ENCODE measurements at places on chromosomes 16 and 17.
A peak's percentile ranks its signal among the peaks of the same experiment; 100 is the strongest.

- DNase-seq: no peak
These were observed 32.4 kb downstream of the SMARCE1 start for GRCh38 chr17:40615068-40615840.

DNA sequence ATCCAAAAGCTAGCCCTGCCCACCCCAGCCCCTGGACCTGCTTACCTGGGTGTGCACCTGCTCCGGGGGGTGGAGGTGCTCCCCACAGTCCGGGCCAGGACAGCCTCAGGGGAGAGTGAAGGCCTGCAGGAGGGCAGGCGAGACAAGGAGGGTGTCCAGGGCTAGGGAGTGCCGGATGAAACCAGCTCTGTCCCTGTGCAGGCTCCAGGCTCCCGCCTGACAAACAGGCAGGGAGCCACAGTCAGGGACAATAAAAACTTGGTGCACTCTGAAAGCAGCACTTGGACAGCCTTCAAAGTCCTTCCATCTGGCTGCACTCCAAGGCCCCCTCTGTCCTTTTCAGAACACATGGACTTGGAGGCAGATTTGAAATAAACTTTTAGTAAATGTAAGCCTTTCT, 3.9 kb downstream of the PAQR4 start:
- no peak for DNase-seq

DNA sequence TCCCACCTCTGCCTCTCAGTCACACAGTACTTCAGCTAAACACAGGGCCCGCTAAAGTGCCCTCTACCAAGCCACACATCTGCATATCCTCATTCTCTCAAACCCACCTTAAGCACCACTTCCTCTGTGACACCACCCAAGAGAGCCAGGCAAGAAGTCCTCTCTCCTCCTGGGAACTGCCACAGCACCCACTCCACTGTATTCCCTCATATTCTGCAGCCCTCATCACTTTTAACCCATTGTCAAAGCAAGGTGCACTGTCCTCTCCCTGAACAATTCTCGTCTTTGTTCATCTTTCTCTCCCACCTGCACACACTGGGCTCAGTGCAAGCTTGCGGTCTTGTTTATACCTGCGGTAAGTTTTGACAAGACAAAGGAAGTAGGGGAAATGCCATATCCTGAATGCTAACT, 13.6 kb downstream of the CHD9 start:
- no peak for DNase-seq

DNA sequence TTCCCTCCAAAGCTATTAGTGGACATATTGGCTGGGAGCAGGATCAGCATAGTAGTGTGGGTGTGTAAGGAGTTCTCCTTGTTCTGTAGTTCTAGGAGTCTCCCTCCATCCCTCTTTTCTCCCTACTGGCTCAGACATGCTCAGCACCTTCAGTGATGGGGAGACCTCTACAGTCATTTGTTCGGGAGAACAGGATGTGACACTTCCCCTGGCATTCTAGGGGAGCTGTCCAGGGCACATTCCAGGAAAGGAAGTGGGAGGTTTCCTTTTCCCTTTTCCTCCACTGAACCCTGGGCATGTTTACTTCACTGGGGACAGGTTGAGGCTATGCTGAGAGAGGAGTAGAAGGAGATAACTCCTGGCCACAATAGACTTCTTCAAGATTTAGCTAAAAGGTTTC, 86.5 kb downstream of the MYH13 start:
- DNase-seq: no peak

- DNase-seq: no peak
These were observed 141.4 kb downstream of the SOCS1 start for GRCh38 chr16:11114366-11115164.

- DNase-seq: no peak
These were observed 29.1 kb downstream of the LDHD start for GRCh38 chr16:75087375-75087979.

- no peak for DNase-seq
These were observed 89.8 kb downstream of the CYB561 start for GRCh38 chr17:63356337-63356757.

- DNase-seq: no peak
These were observed 13.2 kb upstream of the MLKL start for GRCh38 chr16:74713876-74714275.

GRCh38 chr17:17768424-17769088, 68.2 kb downstream of the SREBF1 start:
- DNase-seq: no peak

DNA sequence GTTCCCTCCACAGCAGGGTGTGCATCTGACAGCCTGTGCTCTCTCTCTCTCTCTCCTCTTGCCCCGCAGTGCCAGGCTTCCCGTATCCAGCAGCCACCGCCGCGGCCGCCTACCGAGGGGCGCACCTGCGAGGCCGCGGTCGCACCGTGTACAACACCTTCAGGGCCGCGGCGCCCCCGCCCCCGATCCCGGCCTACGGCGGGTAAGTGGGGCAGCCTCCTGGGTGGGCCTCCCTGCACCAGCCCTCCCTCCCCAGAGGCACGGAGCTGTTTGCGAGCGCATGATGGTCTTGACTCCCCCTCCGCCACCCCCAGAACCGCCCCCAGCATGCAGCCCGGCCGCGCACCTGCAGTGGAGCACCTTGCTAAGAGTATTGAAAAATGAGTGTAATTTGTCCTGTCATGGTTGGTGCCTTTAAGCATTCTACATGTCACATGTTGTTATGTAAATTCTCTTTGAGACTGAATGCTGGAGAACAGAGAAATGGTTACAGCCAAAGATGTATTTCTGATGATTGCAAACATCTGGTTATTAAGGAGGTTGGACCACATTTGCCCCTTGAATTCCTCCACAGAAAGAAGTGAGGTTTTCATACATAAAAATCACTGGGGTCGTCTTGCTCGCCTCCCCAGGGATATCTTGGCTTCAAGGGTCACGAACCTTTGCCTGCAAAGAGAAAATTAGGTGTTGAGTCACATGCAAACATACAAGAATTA, 321.3 kb downstream of the RBFOX1 start:
- DNase-seq: no peak

- no peak for DNase-seq
These were observed 142.9 kb downstream of the C16orf78 start for GRCh38 chr16:49516382-49517036.

- DNase-seq: no peak
These were observed at the start of gene SDR42E1 for GRCh38 chr16:82011199-82011641. SDR42E1 (minus strand) TSS chr16:82011470; CDS start chr16:82000858, 10,612 bp downstream.

DNA sequence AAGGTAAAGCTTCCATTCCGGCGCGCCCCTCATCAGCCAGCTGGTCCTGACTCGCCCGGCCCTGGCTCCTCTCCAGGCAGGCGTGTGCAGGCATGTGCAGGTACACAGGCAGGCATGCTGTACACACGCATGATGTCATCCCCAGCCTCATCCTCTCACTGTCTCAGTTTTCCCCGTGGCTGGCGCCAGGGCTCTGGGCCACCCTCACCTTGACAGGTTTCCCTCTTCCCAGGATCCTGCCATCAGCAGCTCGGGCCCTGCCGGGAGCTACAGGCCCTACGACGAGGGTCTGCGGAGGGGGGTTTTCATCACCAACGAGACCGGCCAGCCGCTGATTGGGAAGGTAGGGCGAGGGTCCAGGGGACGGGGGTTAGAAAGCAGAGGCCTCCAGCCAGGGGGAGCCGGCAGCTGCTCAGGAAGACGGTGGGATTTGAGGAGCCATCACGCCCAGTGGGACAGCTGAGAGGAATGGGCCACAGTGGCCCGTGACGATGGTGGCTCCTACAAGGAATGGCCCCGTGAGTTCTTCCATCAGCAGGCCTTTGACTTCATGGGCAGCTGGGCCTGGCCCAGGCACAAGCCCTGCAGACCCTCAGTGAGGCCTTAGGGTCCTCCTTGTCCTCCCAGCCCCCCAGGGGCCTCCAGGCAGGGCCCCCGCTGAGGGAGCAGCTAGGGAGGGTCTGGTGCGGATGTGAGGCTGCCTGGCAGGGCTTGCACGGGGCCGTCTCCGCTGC, 8.5 kb downstream of the GAA start:
- no peak for DNase-seq

DNA sequence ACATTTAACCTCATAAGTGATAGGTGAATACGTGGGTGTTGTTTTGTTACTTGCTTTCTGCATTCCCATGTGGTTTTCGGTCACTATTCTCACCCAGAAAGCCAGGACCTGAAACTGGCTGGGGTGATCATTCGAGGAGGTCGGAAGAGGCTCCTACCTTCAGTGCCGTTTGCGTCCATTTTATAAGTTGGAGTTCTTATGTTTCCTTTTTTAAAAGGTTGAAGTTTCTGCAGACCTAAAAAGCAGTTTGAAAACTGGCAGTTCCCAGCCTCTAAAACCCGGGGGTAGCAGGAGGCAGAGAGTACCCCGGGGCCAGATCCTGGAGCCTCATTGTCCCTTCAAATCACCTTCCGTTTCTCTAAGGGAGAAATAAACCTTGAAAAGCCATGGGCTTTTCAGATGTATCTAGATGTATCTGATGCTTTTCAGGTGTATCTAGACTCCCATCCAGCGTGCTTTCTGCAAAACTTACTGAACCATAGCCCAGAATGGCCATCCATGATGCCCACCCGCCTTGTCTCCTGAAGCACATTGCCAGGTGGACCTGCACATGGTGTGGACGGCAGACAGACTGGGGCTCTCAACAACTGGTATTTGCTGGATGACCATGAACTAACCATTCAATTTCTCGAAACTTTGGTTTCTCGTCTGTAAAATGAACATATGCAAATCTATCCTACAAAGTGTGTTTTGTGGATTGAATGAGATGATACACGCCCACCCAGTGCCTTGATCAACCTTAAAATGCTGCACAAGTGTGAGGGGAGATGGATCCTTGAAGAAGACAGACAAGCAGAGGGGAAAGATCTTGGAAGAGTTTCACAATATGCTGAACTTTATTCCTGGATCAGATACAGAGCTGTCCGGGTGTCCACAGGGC, 1.3 kb downstream of the NLRC5 start:
- DNase-seq: no peak

DNA sequence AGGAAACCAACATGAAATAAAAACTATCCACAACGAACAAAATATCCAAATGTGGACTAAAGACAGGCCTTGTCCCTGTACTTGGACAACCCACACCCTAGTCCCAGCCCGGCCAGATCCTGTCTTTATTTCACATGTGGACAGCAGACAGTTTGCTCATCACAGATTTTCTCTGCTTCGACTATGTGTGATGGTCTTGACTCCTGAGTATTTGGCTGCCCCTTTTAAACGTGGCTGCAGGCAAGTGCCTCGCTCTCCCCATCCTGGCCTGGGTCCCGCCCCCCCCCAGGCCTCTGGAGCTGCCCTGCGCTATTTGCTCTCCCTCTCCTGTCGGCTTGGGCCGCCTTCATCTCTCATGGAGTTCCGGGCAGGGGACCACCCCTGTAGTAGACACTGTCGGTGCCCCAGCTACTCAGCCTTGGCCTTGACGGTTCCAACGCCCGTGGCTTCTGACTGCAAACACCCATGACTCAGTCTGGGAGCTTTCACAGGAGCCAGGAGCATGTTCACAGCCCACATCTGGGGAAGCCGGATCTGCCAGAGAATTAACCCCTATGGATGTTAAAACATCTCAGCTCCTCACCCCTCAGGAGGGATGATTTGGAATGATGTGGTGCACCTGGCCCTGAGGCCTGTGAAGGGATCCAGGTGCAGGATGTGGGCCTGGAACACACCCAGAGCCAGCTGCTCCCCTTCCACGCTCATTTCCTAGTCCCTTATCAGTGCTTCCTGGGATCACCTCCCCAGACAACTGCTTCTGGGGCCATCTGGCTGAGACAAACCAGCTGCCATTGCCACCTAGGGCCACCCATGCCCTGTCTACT, 229.7 kb upstream of the RPL38 start:
- DNase-seq: no peak

DNA sequence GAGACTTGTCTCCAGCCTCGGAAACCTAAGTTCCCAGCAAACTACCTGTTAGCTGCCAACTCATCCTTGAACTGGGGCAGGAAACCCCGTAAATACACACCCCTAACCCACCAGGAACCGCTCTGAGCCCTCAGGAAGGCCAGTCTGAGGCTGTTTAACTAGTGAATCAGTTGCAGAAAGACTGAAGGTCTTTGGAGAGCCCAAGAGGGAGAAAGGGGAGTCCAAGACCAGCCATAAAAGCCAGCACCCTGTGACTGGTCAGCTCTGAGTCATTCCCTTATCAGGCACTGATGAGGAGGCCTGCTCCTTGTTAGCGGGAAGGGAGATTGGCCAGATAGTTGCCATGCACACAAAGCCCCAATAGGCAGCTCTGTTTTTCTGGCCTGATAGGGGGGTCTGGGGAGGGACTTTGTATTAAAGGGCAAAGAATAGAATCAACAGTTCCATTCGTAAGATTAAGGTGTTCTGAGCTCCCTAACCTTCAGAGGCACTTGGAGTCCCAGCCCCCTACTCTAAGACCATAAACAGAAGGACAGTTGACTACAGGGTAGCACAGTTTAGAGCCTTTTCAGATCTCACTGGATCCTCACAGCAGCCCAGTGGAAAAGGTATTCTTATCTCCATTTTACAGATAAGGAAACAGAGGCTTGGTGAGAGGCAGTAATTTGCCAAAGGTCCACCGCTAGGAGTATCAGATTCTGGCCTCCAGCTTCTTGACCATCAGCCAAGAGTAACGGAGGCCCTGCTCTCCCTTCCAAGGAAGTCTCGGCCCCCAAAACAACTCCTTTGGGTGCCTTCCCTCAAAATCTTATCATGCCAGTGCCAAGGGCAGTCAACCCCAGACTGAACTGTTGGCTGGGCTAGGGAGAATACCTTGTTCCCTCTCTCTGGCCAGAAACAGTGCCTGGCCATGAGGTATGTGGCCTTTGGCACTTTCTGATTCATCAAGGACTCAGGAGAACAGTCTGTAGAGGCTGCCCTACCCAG, 2.2 kb upstream of the KRT19 start:
- DNase-seq: no peak

- no peak for DNase-seq
These were observed 306.0 kb downstream of the FOXL1 start for GRCh38 chr16:86884390-86884650.

DNA sequence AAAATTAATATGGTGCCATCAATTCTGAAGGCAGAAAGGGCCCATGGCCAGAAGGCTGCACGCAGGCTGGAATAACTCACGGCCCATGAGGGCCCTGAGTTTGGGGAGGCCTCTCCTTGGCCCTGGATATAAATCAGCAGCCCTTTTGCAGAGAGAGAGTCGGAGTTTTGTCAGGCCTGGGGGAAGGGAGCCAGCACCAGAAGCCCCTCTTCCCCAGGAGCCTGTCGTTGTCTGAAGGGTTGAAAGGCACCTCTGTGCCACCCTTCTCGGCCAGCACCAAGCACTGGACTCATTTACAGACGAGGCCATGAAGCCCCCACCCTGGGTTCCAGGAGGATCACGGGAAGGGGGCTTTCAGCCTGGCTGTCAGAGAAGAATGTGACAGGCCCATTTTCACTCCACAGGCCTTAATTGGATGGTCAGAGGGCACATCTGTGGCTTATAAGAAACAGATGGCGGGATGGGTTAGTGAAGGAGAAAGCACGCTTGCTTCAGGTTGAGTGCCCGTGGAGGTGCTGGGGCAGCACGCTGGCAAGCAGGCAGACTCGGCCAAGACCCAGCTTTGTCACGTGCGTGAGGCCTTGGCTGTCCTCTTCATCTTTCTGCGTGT, 140.6 kb downstream of the CLEC16A start:
- peak; percentile 74 for DNase-seq

GRCh38 chr17:31320241-31320640, 1.2 kb downstream of the EVI2A start:
- no peak for DNase-seq

DNA sequence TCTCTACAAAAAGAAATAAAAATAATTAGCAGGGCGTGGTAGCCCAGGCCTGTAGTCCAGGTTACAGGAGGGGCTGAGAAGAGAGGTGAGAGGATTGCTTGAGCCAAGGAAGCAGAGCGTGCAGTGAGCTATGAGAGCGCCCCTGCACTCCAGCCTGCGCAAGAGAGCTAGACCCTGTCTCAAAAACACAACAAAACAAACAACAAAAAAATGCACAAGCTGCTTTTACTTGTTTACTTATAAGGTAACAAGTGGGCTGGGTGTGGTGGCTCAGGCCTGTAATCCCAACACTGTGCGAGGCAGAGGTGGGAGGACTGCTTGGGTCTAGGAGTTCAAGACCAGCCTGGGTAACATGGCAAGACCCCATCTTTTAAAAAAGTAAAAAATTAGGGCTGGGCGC, 1.7 kb downstream of the CYTH1 start:
- no peak for DNase-seq
